ENCODE measurements at places on chromosomes 6 and 20.
A peak's percentile ranks its signal among the peaks of the same experiment; 100 is the strongest.

DNA sequence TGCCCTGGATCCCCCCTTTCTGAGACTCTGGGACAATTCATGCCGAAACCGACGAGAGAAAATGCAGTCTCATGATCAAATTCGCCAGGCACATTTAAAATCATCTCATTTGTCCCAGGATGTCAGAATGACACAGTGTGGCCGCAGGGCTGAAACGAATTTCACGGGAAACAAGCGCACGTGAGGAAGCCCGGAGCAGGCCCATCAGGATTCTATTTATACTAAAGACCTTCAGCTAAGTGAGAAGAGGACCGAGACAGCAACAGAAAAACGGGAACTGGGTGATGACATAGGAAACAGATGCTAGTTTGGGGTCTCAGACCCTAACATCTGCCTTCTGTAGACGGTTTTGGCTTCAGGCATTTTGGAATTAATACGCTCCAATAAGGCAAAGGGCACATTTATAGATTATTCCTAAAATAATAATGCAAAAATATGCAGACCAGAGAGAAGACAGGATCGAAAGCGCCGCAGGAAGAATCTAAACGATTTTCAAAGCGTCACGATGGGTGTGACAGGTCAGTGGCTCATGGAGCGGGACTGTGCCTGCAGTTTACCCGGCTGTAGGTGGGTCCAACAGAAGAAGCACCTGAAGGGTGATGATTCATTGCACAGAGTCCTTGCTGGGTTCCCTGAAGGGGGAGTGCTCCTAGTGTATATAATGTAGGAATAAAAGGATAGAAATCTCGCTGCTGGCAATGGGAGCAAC, 80.8 kb upstream of the MPC1 start:
- DNase-seq: no peak

GRCh38 chr20:19288636-19289035, 76.2 kb downstream of the SLC24A3 start:
- no peak for DNase-seq

GRCh38 chr6:113696960-113697359, 160.2 kb upstream of the MARCKS start:
- DNase-seq: no peak

- no peak for DNase-seq
These were observed 11.5 kb upstream of the BLOC1S5 start for GRCh38 chr6:8075704-8076103.

DNA sequence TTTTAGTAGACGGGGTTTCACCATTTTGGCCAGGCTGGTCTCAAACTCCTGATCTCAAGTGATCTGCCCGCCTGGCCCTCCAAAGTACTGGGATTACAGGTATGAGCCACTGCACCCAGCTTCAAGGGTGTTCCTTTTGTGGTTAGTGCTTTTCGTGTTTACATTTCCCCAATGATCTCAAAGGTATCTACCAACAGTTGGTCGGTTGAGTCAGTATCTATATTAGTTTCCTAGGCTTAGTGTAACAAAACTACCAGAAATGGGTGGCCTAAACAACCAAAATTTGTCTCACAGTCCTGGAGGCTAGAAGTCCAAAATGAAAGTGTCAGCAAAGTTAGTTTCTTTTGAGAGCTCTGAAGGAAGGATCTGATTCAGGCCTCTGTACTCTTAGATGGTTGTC, 30.1 kb downstream of the CASP8AP2 start:
- DNase-seq: no peak

DNA sequence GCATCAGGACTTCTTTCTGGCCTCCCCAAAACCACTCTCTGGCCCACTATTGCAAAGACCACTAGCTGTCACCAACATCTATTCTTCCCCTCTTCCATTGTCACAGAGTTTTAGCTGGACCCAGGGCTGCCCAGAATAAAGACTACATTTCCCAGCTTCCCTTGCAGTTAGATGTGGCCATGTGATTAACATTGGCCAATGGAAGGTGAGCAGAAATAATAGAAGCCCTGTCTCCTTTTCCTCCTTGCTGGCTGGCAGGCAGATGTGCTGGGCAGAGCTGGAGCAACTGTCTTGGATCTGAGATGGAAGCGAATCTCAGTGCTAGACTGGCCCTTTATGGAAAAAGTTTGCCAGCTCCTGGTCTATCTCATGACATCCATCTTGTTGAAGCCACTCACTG, 97.0 kb downstream of the KCNB1 start:
- DNase-seq: peak; percentile 10

- no peak for DNase-seq
These were observed 7.1 kb downstream of the PRIM2 start for GRCh38 chr6:57324538-57324937.

- no peak for DNase-seq
These were observed 531.3 kb upstream of the MAN1A1 start for GRCh38 chr6:119880840-119881239.

GRCh38 chr20:56676001-56676400, 46.9 kb downstream of the TFAP2C start:
- no peak for DNase-seq

- DNase-seq: no peak
These were observed 23.5 kb downstream of the SNAP25 start for GRCh38 chr20:10242166-10242565.

DNA sequence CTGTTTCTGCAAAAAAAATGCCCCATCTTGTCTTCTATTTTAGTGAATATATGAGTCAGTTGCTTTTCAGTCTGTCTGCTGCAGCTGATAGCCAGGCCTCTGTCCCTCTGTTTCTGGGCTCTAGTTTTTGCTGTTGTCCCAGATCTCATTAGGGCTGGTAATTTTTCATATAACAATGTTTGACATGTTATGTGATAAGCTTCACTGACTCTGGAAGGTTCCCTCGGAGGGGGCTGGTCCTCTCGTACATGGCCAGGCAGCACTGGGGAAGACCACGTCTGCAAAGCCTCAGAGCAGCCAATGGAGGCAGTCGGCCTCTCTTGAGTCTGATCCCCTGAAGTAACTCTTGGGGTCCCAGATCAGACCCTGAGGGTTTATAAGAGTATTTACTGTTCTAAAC, 223.8 kb downstream of the THBS2 start:
- DNase-seq: no peak

- DNase-seq: no peak
These were observed 2.1 kb downstream of the SCUBE3 start for GRCh38 chr6:35215665-35216411.

DNA sequence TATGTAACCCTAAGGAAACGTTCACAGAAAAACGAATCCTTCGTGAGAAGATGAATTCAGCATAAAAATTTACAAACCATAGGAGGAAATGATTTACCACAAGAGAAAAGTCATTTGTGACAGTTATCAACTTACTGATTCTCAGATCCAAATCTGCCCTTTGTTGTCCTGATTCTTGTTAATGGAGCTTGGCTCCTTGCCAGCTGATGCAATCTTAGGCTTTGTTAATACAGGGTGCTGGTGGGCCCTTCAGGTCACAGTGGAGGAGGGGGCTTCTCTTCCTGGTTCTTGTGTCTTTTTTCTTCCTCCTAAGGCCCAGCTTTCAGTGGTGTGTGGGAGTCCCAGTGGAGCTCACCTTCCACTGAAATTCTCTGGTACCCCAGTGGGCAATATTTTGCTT, 108.4 kb upstream of the MAP3K7 start:
- no peak for DNase-seq

DNA sequence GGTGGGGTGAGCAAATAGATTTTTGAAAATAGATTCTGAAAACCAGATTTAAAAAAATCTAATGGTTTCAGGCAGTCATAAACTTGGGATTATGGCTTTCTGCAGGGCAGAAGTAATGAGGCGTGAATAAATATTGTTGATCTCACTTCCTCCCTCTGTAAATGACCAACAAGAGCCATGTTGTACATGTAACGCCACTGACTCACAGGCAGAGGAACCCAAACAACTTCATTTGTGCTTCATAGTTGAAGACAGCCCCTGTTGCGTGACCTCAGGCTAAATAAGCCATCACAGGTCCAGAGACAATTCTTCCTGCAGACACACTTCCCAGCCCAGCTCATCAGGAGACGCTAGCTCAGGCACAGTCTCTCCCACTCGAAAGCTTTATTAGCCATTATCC, 59.1 kb upstream of the F13A1 start:
- DNase-seq: no peak

Measured in NCI-H187 treated with DMSO at 0.1 percent for 48 hours (cell line).